Endothelial cell of umbilical vein (primary cell): ENCODE measurements at places on chromosomes 5 and 9. TPM values are rescaled to one million over a fixed set of nuclear protein-coding genes. Genes with fewer than 3 reads are reported as not detected.

- DNase-seq: no peak
Measured at GRCh38 chr5:133756036-133756435, 143.7 kb upstream of the FSTL4 start.

DNA sequence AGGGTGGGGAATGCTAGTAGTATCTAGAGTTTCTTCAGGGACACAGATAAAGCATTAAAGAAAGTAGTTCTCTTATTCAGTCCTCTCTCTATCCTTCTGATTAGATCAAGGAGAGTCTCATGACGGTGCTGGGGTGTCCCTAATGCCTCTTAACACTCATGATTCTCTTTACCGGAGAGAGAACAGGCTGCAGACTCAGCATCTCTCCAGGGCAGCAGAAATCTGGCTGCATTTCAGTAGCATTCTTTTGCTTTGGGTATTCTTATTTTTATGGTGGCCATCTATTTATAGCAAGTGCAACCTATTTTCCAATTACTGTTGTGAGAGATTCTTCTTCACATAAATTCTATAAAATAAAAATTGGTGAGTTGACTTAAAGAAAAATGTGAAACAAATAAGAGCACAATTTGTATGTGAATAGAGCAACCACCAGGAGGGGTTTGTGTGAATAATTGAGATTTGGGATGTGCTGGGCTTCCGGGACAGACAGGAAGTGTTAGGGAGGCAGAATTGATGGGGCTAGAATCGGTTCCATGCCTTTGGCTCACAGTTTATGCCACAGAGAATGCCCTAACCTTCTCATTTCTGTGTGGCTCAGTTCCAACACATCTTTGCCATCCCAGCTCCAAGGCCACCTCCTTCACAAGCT, 23.8 kb upstream of the BOD1 start:
- DNase-seq: no peak

GRCh38 chr9:22383718-22384117, 62.9 kb upstream of the DMRTA1 start:
- DNase-seq: no peak

GRCh38 chr9:6525326-6526045, 112.5 kb downstream of the UHRF2 start:
- no peak for DNase-seq

- DNase-seq: no peak
Measured at GRCh38 chr9:132978451-132979131, at the start of gene GFI1B. TSS of gene GFI1B (plus strand) at chr9:132978694. CDS start at chr9:132986679, 7,985 bp downstream.

GRCh38 chr9:88979021-88979420, 12.2 kb upstream of the S1PR3 start:
- DNase-seq: no peak

GRCh38 chr5:88673253-88674105, 209.5 kb downstream of the MEF2C start:
- no peak for DNase-seq

- no peak for DNase-seq
Measured at GRCh38 chr5:66285343-66285922, 141.3 kb downstream of the SREK1 start.

DNA sequence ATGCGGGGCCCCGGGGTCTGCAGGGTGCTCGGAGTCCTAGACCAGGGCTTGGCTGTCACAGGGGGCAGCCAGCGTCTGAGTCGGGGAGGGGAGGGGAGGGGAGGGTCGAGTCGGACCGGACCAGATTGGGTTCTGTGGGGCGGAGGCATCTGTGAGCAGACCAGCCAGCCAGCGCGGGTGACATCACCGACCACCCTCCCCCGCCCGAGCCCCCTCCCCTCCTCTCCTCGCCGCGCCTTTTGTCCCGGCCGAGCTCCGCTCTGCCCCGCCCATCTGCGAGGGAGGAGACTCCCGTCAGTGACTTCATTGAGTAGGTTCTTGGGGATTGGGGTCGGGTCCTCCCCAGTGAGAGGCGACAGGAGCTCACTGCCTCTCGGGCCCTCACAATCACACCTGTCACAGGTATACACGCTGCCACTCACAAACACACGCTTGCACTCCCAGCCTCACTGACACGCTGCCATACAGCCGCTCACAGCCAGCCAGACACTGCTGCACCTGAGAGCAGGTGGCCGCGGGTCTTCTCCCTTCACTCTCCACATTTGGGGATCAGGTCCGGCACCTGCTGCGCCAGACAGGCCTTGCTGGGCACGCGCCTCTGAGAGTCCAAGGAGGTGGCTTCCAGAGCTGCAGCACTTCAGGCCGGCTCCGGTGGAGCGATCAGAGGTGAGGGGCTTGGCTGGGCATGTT, 546 bp downstream of the DNAJB5 start:
- DNase-seq: peak; percentile 69

DNA sequence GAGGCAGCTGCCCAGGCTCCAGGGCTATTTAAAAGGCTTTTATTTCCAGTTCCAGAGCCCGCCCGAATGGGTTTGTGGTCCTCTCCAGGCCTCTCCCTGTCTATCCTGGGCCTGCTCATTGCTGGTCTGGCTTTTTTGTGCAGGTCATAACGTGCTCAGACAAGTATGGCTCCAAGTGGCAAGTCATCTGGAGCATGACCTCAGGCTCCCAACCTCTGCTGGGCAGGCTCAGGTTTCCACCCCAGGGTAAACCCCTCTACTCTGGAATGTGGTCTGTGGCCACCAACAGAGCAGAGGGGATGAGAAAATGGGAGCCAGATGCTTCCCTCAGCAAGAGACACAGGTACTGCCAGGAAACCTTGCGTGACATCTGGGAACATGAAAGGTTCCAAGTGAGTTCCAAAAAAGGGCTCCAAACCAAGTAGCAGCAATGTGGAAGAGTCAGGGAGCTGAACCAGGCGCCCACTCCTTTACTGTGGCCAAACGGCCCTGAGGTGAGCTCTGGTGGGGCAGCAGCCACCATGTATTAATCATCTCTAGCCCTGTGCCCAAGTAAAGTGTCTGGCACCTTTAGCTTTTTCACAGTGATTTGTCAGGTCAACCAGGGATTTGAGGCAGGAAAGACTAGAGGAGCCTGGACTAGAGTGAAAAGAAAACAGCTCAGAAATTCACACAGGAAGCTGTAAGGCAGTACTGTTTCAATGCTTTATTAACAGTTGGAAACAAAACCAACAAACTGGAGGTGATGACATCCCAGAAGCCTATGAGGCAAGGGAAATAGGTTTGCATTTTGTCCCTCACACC, 25.7 kb downstream of the PCDHGC5 start:
- DNase-seq: peak; percentile 28

GRCh38 chr5:142363619-142363963, 38.8 kb upstream of the SPRY4 start:
- DNase-seq: no peak

DNA sequence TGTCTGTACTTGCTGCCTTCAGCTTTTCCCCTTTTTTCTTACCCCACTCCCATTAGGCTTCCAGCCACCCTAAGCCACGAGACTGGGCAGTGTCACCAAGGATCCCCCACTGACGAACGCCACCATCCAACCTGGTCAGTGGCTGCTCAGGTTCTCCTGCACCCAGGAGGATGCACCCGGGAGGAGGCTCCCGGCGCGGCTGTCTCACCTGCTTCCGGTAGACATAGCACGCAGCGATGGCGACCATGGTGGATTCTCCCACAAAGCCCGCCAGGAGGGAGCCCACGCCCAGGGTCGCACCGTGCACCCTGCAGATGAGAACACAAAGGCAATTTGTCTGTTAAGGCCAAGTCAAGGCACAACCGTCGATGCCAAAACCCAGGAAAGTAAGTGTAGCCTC, 48.1 kb downstream of the OTULIN start:
- DNase-seq: no peak

DNA sequence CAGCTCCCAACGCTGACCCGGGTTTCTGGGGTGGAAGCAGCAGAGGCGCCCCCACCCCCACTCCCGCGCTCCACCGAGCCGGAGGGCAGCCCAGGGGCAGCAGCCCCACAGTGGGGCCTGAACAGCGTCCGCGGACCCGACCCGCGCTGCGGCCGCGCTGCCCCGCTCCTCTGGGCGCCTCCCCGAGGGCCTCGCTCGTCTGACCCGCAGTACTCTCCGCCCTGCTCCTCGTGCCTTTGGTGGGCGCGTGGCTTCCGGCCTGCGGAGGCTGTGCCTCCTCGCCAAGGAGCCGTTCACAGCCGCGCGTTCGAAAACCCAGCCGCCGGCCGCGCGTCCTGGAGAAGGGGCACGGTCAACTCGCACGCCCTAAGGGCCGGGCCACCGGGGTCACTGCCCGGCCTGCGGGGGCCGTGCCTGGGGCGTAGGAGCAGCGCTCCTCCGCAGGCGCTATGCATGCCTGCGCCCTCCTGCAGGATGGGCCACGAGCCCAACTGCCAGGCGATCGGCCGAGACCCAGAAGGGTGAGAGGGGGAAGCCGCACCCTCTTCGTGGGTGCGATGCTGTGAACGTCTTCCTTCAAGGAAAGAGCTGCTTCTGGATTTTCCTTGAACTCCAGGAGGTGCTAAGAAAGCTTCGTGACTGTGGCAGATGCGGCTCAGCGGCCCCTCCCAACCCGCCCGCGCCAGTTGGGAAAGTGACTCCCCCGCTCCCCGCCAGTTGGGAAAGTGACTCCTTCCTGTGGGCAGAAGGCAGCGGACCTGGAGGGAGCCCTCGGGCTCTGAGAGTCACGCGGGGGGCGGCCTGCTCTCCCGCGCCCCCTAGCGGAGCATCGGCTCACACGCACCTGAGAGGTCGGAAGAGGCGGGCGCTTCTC, 82.7 kb downstream of the HSD17B3 start:
- peak; percentile 18 for DNase-seq

DNA sequence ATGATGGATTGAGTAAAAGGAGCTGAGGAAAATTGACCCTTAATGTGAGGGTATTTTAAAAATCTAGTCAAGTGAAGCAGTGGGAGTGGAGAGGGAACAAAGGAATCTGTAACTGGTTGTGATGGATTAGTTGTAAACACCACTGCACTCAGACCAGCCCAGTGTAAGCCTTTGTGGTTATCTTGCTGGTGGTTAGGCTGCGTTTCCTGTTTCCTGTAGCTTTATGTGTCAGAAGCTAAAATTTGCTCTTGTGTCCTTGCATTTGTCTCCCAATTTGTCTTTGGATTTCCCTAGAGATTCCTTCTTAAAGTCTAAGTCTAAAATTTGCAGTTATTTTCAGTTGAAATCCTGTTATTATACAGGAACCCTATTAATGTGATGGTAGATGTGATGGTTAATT, 6.3 kb downstream of the IFNA21 start:
- peak; percentile 18 for DNase-seq

- no peak for DNase-seq
Measured at GRCh38 chr5:23367874-23368273, 139.5 kb upstream of the PRDM9 start.

- DNase-seq: no peak
Measured at GRCh38 chr9:130444565-130445221, at the start of gene ASS1. TSS of gene ASS1 (plus strand) at chr9:130444961. CDS start at chr9:130452229, 7,268 bp downstream.

DNA sequence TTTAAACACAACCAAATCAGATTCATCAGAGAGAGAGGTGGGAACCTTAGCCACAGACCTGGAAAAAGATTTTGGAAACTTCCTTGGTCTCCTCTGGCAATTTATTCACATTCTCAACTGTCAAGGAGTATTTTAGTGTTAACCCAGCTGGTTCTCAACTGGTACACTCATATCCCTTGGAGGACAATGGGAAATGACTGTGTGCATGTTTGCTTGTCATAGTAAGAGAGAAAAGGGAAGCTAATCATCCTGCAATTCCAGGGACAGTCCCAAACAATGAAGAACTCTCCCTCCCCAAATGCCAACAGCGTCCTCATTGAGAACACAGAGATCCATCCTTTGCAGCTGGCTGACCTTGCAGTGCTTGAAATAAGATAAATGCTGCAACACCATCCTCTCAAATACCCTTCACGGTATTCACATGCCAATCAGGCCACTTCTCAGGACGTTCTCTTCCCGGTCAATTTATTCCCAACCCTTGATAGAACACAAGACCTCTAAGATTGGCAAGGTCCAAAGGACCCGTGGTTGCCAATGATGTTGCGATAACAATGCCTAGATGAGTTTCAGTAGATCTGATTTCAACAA, 75.5 kb downstream of the EPB41L4B start:
- peak; percentile 26 for DNase-seq

DNA sequence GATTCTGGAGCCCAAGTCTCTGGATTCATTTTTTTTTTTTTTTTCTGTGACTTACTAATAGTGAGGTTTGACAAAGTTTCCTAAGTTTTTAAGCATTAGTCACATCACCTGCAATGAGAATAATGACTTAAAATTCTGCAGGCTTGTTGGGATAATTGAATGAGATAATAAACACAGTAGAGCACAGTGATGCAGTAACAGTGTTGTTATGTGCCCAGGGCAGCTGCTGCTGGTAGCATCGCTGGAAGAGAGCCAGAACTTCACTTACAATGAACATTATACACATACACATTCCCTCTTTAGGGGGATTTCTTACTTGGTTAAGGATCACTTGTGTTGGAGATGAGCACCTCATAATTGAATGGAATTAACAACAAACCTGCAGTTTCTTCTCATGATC, 78.9 kb downstream of the ALDH7A1 start:
- no peak for DNase-seq

DNA sequence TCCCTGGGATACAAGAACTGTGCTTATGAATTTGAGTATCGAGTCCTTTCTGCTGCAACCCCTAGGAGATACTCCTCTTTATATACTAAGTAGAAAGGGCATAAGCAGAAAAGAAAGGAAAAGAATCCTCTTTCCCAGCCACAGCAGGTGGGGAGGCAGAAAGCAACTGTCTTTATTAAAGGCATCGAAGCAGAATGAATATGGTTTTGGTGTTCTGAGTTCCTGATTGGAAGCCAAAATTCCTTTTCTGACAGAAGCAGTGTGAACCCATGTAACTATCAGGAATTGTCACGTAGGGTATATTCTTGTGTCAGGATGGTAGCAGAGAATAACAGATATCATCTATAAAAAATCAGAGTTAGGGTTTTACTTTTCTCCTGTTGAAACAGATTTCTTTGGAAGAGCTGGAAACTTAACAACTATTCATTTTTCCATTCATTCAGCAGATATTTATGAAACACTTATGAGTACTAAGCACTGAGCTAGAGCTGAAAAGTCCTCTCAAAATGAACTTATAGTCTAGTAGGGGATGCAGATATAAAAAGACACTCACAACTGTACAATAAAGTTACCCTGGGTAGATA, 96.5 kb upstream of the LHFPL2 start:
- no peak for DNase-seq

The PTGS1 gene
- 14.6 and 45.2 TPM in 2 replicates for total RNA-seq

The PRR16 gene
- total RNA-seq: 0.91 and 2.3 TPM in 2 replicates

The BTNL3 gene
- not detected in 2 replicates for total RNA-seq

The NPR3 gene
- 0.37 and 0.53 TPM in 2 replicates for total RNA-seq

The CKS2 gene
- 149 and 153 TPM in 2 replicates for total RNA-seq

The SLC6A19 gene
- not detected in 2 replicates for total RNA-seq

The DPYSL3 gene
- 142 and 146 TPM in 2 replicates for total RNA-seq
